ENCODE measurements at places on chromosomes 12 and 14. TPM values are rescaled to one million over a fixed set of nuclear protein-coding genes. Genes with fewer than 3 reads are reported as not detected.
A peak's percentile ranks its signal among the peaks of the same experiment; 100 is the strongest.

Gene MAP1LC3B2
- total RNA-seq = 4.4 TPM

DNA sequence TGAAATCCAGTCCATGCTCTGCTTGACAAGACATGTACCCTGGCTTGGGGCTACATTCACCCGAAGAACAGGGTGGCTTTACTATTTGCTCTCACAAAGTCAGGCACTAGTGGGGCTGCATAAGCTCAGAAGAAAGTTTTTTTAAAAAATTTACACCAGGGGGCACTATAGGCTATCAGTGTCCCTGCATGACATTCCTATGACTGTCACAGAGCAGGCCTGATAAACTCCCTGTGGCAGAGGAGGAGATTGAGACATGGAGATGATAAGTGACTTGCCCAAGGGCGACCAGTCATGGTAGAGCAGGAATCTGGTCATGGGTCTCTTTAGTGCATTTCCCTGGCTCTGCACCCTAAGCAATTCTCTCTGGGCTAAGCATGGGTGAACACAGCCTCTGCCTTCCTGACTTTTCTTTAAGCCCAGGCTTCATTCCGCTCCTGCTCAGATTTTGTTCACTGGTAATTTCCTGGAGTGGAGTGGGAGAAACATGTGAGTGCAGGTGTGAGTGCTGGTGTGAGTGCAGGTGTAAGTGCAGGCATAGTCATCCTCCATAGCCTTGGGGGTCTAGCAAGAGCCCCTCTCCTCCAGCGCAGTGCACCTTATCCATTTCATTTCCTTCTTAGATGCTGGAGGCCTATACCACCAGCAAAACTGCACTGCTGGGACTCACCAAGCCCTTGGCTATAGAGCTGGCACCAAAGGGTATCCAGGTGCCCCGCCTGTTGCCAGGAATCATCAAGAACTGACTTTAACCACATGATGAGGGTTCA lies 91.6 kb downstream of the DHRS2 start:
- H3K27me3 ChIP-seq = peaks cover 5% of the 10 kb centered on the region
- no peak overlapping the region for H3K4me3 ChIP-seq
- no peak overlapping the region for H3K27ac ChIP-seq

DNA sequence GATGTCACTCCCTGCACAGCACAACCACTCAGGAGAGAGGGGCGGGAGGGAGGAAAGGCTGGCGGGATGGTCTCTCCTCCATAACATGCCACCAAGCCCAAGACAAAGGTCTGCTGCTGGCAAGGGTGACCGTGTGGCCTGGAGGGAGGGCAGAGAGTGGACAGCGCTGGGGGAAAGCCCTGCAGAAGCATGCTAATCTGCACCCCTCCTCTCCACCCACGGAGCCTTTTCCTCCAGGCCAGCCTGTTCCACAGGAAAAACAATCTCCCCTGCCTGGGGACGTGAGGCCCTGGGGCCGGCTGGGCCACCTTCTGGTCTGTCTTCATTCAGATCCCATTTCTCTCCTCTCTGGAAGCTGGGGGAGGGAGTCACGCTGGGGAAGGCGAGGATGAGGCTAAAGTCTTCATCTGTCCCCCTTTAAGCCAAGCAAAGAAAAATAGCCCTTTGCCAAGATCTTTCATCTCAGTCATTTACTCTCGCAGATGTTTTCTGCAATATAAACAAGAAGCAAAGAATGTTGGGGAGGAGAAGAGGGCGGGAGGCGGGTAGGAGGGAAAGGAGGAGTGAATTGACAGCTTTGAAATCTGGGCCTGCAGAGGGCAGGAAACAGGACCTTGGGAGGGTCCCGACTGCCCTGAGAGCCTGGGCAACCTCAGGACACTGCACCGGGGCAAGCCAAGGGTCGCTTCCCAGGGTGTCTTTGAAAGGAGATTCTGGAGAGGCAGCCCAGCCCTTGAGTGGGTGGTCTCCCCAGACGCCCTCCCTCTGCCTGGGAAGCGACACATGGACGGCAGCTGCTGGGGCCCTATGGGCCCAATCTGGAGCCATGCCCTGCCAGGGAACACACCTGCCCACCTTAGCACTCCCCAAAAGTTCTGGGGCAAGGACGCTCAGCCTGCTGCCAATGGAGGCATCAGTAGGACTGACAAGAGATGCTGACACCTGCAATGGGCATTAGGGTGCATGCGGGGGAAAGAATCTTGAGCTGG lies 133.6 kb downstream of the ZFP36L1 start:
- no peaks in the 10 kb centered on the region for H3K36me3 ChIP-seq
- H3K4me3 ChIP-seq = no peak overlapping the region

DNA sequence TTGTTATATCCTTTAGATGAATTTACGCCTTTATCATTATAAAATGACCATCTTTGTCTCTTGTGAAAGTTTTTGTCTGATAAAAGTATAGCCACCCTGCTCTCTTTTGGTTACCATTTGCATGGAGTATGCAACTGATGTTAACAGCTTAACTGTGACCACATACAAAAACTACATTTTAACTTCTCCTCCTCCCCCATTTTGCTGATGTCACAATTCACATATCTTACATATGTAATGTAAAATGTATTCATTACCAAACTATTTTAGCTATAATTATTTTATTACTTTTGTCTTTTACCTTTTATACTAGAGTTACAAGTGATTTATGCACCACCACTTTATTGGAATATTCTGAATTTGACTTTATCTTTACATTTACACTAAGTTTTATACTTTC lies 184.5 kb upstream of the NPAS3 start:
- no peak for DNase-seq
- H3K27me3 ChIP-seq = peaks cover 14% of the 10 kb centered on the region
- H3K27ac ChIP-seq = no peak overlapping the region

DNA sequence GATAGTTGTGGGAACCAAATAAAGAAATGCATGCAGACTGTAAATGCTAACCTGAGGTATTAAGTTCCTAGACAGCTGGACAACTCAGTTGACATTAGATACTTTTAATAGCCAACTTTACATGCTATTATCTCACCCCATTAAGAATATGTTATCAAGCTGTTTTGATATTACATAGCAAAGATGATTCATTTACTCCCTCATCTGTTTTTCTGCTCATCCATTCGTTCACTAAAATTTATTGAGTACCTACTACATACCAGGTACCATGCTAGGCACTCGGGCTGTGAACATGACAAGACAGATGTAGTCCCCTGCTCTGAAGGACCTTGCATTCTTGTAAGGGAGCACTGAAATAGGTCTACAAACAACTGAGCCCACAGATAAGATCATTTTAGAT lies 192.4 kb downstream of the DACT1 start:
- no peak overlapping the region for H3K4me3 ChIP-seq
- no peak overlapping the region for H3K27ac ChIP-seq
- H3K27me3 ChIP-seq = peaks cover 2% of the 10 kb centered on the region
- DNase-seq = no peak
- H3K4me1 ChIP-seq = peaks cover 12% of the 10 kb centered on the region

DNA sequence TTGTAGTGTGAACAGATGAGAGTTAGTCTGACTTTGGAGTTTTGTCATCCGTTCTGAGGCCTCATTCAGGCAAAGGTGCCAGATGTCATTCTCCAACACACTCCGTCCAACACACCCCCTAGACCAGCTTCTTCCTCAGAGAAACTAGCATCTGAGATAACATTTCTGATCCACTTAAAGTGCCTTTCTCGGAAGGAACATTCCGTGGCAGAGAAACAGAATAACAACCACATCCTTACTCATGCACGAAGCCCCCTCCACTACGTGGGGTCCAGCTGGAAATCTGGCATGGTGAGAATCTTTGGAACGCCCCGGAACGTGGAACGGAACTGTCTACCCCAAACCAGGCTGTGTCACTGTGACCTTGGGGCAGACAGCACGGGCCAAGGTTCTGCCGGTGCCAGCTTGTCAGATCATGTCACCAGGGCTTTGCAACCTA lies 17.0 kb upstream of the BCL7A start:
- H3K27me3 ChIP-seq = peaks cover 13% of the 10 kb centered on the region
- no peak for DNase-seq
- H3K4me1 ChIP-seq = peaks cover 38% of the 10 kb centered on the region

Gene KRT2
- total RNA-seq = not detected

DNA sequence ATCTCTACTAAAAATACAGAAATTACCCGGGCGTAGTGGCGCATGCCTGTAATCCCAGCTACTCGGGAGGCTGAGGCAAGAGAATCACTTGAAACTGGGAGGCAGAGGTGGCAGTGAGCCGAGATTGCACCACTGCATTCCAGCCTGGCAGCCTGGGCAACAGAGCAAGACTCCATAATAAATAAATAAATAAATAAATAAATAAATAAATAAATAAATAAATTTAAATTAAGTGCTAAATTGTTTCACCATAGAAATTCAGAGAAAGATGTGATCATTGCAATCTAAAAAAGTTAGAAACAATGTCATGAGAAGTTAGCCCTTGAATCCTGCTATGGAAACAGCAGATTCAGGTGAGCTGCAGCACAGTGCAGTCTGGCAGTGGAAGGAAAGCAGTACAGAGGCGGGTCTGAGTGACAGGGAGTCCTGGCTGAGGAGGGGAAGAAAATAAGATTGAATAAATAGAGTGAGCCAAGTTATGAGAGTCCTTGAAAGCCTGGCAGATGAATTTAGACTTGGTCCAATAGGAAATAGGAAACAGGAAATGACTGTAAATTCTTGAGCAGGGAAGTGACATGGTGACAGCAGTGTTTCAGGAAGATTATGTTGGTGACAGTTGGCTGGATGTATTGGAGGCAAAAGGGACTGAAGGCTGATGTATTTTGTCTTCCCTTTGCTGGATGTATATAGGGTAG lies 241.5 kb downstream of the GXYLT1 start:
- DNase-seq = no peak
- no peak overlapping the region for H3K27ac ChIP-seq
- H3K27me3 ChIP-seq = peaks cover 8% of the 10 kb centered on the region

Gene SIX4
- 22.1 TPM for total RNA-seq

Gene MAPK1IP1L
- total RNA-seq = 97.9 TPM

DNA sequence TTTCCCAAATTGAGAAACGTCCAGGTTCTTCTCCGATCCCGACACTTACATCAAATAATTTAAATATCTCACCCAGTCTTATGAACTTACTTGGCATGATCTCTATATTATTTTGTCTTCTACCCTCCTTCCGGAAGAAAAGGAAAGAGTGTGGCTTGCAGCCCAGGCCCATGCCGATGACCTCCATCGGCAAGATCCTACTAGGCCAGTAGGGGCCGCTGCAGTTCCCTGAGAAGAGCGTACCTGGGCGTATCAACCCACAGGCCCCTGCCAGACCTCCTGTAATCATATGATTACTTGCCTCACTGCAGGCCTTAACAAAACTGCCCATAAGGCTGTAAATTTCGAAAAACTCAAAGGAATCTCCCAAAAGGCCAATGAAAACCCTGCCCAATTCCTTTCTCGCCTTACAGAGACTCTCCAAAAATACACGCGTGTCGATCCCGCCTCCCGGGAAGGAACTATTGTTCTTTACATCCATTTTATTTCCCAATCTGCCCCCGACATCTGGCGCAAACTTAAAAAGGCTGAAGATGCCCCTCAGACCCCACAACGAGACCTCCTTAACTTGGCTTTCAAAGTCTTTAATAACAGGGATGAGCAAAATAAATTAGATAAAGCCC lies 69.6 kb downstream of the MOK start:
- peak; percentile 85 for DNase-seq
- H3K36me3 ChIP-seq = no peaks in the 10 kb centered on the region
- no peak overlapping the region for H3K4me3 ChIP-seq
- no peak overlapping the region for H3K27ac ChIP-seq

Gene FOS
- 2.9 TPM for total RNA-seq

- H3K4me1 ChIP-seq = no peaks in the 10 kb centered on the region
- H3K4me3 ChIP-seq = no peak overlapping the region
- H3K27ac ChIP-seq = no peak overlapping the region
- H3K36me3 ChIP-seq = peaks cover 5% of the 10 kb centered on the region
- peaks cover 3% of the 10 kb centered on the region for H3K27me3 ChIP-seq
These were observed 40.1 kb downstream of the GALNT4 start for GRCh38 chr12:89484470-89484869.

- peaks cover 6% of the 10 kb centered on the region for H3K27me3 ChIP-seq
- no peak for DNase-seq
- peaks cover 9% of the 10 kb centered on the region for H3K4me1 ChIP-seq
These were observed 27.2 kb upstream of the PNMA1 start for GRCh38 chr14:73741386-73741875.

Gene PPM1H
- 6.3 TPM for total RNA-seq

Gene CCDC196
- total RNA-seq = not detected

DNA sequence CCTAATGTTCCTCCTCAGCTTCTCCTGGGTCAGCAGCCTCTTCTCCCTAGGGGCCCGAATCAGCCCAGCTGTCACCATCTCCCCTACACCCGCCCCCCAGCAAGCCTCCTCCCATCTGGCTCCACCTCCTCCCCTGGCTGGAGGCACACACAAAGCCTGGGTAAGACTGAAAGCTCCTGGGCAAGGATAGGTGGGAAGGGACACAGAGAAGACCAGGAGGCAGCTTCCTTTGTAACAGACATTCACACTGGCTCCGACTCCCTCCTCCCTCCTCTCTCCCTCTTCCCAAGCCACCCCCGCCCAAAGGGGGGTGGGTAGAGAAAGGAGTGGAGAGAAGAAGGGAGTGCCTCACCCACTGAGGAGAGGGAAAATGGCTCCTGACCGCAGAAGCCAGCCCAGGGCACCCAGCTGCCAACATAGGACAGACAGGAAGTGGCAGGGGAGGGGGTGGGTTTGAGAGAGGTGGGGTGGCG lies 4.0 kb downstream of the CHD4 start:
- DNase-seq = peak; percentile 93
- peak overlapping the region; percentile 95 for H3K27ac ChIP-seq
- H3K36me3 ChIP-seq = peaks cover 18% of the 10 kb centered on the region
- peaks cover 25% of the 10 kb centered on the region for H3K27me3 ChIP-seq

DNA sequence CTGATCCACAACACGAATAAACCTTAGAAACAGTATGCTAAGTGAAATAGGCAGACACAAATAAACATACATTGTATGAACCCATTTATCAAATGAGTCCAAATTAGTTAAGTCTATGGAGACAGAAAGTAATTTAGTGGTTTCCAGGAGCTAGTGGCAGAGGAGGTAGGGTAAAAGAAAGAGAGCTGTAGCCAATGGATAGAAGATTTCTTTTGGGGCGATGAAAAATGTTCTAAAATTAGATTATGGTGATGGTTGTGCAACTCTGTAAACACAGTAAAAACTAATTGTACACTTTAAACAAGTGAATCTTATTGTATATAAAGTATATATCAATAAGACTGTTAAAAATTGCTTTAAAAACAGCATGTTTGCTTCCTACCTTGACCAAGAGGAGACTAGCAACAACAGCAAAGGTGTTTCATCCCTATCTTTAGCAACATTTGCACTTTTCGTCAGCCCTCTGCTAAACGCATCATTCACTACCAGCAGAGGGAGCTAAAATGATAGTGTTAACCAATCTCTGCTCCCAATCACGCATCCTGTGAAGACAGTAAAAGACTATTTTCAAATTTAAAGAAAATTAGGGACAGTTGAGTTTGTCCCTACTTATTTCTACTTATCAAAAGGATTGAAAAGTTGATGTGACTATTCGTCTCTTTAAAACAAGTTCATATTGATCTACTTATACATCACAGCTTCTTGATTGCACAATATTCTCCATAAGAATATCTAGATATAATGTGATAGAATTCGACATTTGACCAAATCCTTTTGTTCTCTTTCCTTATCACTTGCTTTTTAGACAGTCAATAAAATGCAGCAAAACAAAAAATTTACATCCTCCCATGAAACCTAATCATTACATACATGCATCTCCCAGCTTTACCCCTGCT lies 24.0 kb upstream of the LGR5 start:
- H3K27me3 ChIP-seq = peaks cover 3% of the 10 kb centered on the region
- H3K36me3 ChIP-seq = peaks cover 10% of the 10 kb centered on the region
- no peak for DNase-seq
- no peaks in the 10 kb centered on the region for H3K4me1 ChIP-seq
- no peak overlapping the region for H3K27ac ChIP-seq
- H3K4me3 ChIP-seq = no peak overlapping the region

- H3K4me1 ChIP-seq = peaks cover 22% of the 10 kb centered on the region
- no peak overlapping the region for H3K4me3 ChIP-seq
- no peaks in the 10 kb centered on the region for H3K36me3 ChIP-seq
- no peak for DNase-seq
These were observed 142.3 kb upstream of the TMPO start for GRCh38 chr12:98373025-98373554.

All from glutamatergic neuron (in vitro differentiated cells).